ENCODE measurements at places on chromosomes 1 and 21. TPM values are rescaled to one million over a fixed set of nuclear protein-coding genes. Genes with fewer than 3 reads are reported as not detected.

HHAT gene
- total RNA-seq: 8.5 TPM

APOBEC4 gene
- not detected for total RNA-seq

FHAD1 gene
- 0.63 TPM for total RNA-seq

LDLRAD1 gene
- total RNA-seq: not detected

TMCC2 gene
- total RNA-seq: 7.0 TPM

KCNJ10 gene
- not detected for total RNA-seq

LCE1B gene
- total RNA-seq: not detected

RAD54L gene
- 9.7 TPM for total RNA-seq

TMEM269 gene
- total RNA-seq: not detected

MPZ gene
- 1.2 TPM for total RNA-seq

LAMB3 gene
- total RNA-seq: 5.9 TPM

PLA2G4A gene
- 74.7 TPM for total RNA-seq

PLA2G2F gene
- not detected for total RNA-seq

NAV1 gene
- total RNA-seq: 29.8 TPM

PRCC gene
- total RNA-seq: 28.3 TPM

RUNX1 gene
- total RNA-seq: 63.5 TPM

RAB42 gene
- 1.6 TPM for total RNA-seq

OLIG1 gene
- not detected for total RNA-seq

SLX9 gene
- 7.4 TPM for total RNA-seq

CTTNBP2NL gene
- total RNA-seq: 24.4 TPM

BRINP3 gene
- total RNA-seq: 2.3 TPM

GBP6 gene
- total RNA-seq: not detected

CR1L gene
- total RNA-seq: not detected
